D721Med (cell line): ENCODE measurements at places on chromosomes 6 and 20.

DNA sequence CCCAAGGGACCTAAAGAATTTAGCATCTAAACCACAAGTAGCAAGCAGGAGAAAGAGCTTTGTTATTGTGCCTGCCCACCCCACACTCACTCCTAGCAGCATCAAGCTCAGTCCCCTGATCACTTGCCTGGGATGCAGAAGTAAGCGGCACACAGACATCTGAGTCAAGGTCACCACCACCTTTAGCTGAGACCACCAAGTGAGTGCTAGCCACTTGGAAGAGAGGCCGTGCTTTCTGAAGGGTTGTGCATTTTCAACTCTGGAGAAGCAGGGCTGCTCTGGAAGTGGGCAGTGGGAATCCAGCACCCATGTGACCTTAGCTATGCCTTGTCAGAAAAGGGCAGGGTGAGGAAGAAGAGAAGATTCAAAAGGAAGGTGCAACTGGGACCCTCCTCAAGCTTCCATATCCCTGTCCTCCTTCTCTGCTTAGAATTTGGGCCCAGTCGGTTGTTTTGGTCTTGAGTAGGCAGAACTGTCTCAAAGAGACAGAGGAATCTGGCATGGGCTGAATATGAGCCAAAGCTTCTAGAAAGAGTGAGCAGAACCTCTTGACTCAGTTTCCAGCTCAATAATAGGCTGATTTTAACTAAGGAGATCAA lies 6.2 kb downstream of the NR2E1 start:
- no peak for DNase-seq

DNA sequence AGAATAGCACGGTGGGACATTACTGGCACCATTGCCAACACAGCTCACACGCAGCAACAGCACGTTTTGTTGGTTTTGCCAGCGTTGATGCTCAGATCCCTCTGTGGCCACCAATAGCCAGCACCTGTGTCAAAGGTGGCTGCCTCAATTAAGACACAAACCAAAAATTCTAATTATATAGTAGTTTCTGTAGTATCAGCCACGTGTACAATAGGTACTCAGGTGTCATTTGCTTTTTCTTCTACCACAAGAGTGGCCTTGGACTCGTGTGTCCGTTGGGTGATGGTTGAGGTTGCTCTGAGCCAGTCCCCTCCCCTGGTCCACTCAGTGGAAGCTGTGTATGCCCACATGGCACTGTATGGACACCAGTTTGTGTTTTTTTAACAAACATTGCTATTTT lies 105.1 kb downstream of the CARMIL1 start:
- no peak for DNase-seq

- no peak for DNase-seq
Measured at GRCh38 chr6:21438237-21438985, 155.1 kb upstream of the SOX4 start.

GRCh38 chr6:20790032-20790791 lies 256.0 kb downstream of the CDKAL1 start:
- no peak for DNase-seq

GRCh38 chr6:6545616-6546317 lies 42.8 kb upstream of the LY86 start:
- DNase-seq = no peak

DNA sequence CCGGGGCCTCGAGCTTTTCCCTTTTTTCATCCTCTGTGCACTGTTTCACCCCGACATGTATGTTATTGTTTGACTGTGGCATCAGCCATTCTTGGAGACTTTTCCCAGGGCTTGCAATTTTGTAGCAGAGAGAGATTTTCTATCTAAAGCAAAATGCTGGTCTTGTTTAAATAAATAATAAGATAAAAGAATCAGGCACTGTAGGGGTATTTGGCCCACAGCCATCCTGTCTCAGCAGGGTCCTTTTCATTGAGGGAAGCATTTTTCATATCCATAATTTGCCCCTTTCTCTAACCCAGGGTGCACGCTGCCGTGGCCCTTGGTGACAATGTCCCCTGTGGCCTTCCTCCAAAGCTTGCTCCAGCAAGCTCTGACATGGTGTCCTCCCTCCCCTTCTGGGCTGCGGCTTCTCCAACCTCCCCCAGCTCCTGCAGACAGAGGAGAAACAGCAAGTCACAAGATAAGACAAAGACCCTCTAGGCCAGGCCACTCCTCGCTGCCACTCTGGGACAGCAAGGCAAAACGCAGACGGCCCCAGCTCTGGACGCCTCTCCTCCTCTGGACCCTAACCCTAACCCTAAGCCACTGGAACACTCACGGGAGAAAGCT lies 117.6 kb downstream of the MYLK4 start:
- no peak for DNase-seq

DNA sequence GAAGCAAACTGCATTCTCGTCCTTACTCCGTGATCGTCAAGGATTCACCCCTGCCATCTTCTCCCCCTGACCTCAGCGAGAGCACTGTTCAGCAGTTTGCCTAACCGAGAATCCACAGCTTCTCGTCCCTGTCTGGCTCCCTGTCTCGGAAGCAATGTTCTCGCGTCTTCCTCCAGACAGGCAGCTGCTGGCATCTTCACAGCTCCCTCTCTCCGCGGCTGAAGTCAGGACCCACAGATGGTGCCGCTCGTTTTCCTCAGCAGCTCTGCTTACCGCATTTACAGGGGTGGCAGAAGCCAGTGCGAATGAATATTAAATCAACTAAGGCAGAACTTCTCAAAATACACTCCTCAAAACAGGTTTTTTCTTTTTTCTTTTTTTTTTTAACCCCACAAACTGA lies 18.9 kb upstream of the SLC22A2 start:
- no peak for DNase-seq

DNA sequence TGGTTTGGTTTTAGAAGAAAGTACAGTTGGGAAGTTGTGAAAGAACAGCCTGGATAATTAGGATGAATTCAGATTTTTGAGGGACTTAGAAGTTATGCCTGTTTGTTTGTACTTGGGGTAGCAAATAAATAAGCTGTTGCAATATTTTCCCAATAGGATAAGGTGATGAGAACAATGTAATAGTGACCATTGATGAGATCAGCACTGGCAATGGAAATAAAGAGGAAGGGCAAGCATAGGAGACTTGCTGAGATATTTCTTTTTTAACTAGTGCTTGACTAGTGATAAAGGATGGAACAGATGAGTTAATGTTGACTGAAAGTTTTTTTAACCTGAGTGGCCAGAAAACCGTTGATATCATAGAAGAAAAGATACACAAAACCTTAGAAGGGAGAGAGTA lies 498.8 kb downstream of the CDKAL1 start:
- no peak for DNase-seq

DNA sequence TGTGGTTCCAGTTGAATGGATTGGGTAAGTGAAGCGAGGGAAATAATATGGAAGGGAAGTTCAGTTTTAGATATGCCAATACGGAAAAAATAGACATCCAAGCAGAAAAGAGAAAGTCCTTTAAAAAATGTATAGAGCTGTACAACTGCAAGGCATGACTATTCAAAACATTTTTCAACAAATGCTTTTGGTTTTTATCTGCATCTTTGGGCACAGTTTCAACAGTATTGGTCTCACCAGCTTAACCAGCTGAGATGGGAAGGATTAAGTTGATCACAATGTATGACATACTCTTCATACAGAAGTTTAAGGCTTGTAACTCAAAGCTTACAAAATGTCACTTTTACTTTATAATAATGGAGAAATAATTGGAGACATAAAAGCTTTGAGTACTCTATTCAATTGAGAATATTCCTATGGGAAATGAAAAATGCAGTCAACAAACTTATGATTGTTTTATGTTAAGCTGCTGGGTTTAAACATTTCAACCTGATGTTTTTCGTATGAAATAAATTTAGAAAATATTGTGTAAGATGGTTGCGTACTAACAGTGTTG lies 16.3 kb upstream of the UTRN start:
- no peak for DNase-seq

- DNase-seq = no peak
Measured at GRCh38 chr20:62858058-62858830, 3.4 kb downstream of the TCFL5 start.

DNA sequence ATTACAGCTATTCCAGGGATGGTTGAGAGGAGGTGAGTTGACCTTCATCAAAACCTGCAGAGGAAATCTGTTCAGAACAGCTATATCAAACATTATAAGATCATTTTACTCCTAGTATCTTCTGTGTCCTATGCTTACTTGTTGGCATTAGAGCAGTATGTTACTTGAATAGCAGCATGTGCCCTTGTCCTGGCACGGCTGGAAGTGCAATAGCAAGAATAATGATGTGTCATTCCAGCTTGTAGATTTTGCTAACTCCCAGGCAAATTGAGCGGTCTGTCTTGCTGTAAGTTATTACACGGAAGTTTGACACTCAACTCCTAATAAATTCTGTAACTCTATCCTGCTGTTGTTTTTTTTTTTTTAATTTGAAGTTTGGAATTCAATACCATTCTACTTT lies 385.5 kb downstream of the TENT5A start:
- no peak for DNase-seq

- no peak for DNase-seq
Measured at GRCh38 chr6:105443941-105444340, 41.1 kb upstream of the PREP start.

DNA sequence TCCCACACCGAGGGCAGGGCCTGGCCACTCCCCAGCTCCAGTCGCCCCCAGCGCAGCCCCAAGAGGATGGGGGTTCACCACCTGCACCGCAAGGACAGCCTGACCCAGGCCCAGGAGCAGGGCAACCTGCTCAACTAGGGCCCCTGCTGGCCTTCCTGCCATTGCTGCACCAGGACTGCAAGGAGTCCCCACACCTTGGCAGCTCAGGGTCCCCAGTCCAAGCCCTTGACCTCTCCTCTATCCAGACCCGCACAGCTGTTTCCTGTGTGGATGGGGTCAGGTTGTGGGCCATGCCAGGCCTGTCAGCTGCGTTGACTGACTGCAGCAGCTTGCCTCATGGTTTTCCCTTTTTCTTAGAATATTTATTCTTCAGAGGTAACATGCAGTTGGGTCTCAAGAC lies 4.4 kb downstream of the LRRC73 start:
- DNase-seq = no peak

DNA sequence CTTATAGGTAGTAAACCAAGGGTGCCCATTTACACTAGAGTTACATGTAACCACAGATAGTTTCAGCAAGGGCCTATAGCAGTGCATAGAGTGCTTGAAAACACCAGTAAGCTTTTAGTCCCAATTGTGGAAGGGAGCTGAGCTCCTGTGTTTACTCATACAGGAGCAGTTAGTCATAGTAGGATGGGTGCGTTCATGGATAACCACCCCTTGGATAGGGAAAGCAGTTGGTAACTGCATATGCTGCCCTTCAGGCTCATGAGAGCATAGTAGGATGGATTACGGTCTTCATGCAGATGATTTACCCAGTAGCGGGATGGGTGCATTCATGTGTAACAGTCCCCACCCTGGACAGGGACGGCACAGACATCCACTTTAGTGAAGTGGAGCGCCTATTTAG lies 45.1 kb downstream of the OR2B6 start:
- DNase-seq = no peak

- DNase-seq = no peak
Measured at GRCh38 chr6:36886950-36887618, 1.3 kb downstream of the C6orf89 start.

DNA sequence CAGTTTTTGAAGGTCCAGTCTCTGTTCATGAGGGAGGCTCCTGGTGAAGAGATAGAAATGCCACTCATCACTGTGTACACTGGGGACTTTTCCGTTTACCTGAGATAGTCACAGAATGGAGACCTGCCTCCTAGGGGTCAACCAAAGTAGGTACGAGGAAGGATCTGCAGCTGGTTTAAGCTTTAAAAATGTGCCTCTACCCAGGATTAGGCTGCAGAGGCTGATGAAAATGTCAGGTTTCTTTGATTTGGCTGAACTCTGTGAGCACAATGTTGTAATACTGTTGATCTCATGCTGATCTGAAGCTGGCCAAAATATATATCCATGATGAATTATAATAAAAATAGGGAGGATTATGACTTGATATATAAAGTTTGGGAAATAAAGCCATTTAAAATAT lies 182.7 kb downstream of the ADAT2 start:
- no peak for DNase-seq

DNA sequence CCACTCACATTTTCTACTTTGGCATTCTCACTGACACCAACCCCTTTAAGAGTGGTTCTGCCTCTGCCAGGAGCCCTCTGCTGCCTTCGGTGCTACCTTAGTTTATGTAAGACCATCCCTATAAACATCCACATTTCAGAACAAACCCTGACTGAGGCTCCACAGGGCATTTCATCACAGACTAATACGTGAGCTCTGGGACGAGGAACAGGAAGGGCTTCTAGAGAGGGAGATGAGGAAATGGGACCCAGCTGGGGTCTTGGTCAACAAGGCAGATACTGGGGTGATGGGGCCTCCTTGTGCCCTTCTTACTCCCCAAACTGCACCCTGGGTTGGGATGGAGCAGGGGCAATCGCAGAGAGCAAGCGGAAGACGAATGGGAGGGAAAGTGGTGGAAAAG lies 86.5 kb upstream of the FYN start:
- no peak for DNase-seq

DNA sequence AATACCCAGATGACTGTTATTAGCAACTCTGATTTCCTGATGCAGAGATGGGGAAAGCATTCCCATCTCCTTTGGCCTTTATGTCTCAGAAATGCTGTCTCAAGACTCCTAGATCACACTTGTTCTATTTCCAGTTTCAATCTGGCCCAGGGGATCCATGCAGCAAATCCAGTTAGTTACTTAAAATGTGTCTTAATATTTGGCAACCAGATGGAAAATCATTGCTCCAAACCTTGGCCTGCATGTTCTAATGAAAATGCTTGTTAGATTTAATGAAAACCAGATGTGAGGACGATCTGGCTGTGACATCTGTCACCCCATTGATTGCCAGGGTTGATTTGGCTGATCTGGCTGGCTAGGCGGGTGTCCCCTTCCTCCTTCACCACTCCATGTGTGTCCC lies 125.2 kb downstream of the TSHZ2 start:
- DNase-seq = no peak

DNA sequence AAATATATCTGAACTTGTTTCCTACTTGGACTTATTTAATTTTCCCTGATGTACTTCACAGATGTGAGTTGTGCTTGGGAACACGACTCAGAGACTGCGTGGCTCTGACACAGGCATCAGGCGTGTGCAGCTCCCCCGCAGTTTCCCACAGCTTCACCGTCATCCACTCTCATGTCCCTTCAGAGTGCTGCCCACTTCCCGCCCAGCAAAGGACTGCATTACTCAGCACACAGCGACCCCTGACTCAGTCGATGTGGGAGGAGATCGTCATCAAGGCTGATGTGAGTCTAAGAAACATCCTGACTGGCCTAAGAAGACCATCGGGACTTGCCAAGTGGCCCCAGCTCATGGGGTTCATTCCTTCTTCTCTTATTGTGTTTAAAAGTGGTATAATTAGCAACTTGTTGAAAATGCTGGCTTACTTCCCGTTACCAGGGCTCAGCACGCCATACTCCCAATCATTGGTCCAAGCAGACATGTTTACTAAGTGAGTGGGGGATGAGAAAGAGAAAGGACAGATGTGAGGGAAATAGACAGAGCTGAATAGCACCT lies 539.4 kb upstream of the JARID2 start:
- no peak for DNase-seq
